ENCODE measurements at places on chromosomes 12 and 14.

GRCh38 chr12:122403831-122404230 lies 18.6 kb downstream of the CLIP1 start:
- DNase-seq, result no peak

DNA sequence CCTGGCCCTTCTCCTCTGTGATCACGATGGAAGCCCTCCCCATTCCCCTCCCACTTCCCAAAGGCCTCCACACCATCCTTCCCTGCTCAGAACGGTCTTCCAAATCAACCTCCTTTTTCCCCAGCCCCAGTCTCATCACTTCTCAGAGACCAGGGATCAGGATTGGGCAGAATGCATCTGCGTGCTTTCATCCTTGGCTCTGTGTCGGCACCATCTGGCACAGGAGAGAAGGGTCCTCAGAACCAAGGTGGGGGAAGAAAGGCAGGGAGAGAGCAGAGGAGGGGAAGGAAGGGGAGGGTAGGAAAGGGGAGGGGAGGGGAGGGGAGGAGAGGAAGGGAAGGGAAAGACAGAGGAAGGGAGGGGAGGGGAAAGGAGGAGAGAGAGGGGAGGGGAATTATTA lies 52.4 kb upstream of the FICD start:
- no peak for DNase-seq

DNA sequence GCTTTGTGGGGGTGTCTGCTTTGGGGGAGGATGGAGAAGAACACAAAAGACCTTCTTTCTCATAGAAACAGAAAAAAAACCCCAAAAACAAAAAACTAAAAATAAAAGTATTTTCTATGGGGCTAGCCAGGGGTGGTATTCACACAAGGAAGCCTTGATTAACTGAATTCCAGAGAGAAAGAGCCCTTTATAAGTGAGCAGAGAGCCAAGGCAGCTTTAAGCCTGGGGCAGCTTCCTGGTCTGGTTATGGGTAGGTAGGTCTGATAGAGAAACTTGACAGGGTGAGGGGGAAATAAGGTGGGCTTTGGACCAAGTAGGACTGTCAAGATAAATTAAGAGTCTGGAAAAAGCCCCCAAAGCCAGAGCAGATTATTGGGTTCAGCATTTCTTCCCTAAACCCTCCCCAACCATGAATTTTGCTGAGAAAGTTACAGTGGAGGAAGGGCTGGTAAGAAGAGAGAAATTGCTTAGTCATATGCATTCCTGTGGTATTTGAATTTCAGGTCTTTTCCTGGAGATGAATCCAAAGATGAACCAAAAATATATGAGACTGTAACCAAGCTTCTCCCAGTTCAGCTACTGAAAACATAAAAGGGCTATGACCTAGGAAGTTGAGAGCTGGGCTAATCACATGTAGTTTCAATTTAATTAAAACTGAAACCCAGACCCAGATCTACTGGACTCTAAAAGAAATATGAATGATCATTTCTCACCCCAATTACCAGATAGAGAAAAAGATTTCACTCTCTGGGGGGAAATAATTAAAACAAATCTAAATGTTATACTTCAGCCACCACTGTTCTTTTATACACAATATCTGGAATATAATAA lies 144.8 kb downstream of the TBC1D30 start:
- DNase-seq, result no peak

- no peak for DNase-seq
Observed at GRCh38 chr12:124006085-124006845, 33.2 kb downstream of the ZNF664 start.

DNA sequence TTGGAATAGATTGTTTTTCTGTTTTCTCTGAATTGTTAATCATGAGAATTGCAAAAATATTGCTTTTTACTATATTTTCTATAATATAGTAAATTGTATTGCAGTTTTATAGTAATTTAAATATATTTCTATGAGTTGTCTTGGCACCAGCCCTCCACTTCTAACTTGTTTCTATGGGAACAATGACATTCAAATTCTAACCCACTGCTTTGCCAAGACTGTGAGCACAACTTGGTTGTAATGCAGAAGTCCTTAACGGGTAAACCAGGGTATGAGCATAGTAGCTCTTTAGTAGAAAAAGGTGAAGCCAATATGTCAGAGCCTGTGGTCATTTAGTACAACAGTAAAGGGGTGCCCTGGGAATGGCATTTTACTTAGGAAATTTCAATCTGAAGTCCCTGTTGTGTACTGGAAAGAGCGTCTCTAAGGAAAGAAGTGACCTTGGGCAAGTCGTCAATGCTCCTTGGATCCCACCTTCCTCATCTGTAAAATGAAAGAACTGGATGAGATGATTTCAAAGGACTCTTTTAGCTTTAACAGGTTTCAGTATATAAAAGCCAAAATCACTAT lies 283.3 kb downstream of the ATP23 start:
- no peak for DNase-seq

DNA sequence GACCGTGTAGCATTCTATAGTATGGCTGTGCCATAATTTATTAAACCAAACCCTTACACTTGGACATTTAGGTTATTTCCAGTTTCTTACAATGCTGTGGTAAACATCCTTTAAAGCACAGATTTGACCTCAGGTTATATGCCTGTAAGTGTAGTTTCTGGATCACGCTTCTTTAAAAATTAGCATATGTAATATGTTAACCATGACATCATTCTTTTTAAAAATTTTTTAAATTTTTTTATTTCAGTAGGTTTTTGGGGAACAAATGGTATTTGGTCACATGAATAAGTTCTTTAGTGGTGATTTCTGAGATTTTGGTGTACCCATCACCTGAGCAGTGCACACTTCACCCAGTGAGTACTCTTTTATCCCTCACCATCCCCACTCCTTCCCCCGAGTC lies 18.3 kb downstream of the SAMD4A start:
- DNase-seq, result no peak

Measured in ecto neural progenitor cell (in vitro differentiated cells).